ENCODE measurements at places on chromosomes 4 and X.

DNA sequence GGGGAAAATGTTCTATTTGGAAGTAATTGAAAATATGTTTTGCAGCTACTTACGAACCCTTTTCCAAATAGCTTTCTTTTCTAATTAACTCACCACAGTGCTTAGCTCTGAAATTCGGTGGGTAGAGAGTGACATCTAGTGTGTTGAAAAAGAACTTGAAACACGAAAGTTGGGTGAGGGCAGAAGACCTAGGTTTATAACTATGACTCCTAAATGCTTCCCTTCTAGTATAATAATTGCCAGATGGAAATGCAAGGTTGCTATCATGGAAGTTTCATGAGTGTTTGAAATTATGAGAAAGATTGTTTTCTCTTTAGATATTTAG lies 77.3 kb upstream of the NOCT start:
- peak; percentile 46 for DNase-seq

GRCh38 chr4:19158107-19158809 lies 1093.4 kb upstream of the SLIT2 start:
- DNase-seq, result no peak

- no peak for DNase-seq
Observed at GRCh38 chr4:32931475-32931874, 2211.3 kb downstream of the PCDH7 start.

- no peak for DNase-seq
Observed at GRCh38 chrX:153781428-153782047, 697 bp downstream of the SRPK3 start.

DNA sequence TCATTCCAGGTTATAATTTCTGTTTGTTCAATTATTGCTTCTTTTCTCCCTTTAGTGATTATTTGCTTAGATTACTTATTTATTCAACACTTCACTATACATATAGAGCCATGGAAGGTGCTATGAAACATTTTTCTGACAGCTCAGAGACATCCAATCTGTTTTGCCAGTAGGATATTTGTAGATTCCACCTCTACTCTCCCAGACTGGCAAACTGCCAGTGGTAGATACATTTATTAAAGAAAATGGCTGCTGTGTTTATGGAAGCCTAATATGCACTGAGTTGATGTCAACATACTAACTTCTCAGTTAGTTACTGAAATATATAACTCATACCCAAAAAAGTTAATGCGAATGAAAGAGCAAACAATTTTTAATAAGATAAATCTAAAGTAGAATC lies 348.6 kb downstream of the TRAM1L1 start:
- peak; percentile 45 for DNase-seq

GRCh38 chr4:83370640-83370906 lies 35.9 kb upstream of the HPSE start:
- no peak for DNase-seq

DNA sequence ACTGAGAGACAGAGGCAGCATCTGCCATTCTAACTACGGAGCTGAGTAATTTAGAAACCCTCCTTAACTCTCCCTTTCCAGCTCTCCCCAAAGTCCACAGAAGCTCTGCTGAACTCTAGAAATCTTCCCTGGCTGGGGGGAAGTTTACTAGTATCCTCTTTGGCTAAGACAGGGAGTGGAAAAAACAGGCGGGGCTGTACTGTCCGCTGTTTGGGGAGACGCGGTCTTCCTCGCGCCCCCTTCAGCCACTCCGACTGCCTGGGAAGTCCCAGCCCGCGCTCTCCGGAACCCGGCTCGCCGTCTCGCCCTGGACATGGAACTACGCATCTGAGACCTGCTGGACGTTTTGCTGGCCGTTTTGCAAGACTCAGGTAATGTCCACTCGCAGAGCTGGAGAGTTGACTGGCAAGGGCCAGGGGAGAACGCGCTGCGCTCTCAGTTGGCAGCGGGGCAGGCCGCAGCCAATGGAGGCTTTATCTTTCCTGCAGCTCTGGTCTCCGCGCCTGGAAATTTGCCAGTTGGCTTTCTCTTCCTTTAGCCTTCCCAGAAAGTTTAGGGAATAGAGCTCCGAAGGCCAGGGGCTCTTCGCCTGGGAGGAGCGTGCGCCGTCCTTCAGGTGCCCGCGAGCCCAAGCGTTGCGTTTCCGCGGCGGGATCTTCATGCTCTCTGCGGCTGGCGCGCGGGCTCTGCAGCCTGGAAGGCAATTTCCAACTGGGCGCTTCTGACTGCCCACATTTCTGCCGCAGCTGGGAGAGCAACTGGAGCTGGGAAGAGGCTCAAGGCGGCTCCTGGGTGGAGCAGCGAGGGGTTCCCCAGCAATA lies 892 bp downstream of the IL1RAPL2 start:
- DNase-seq, result no peak

DNA sequence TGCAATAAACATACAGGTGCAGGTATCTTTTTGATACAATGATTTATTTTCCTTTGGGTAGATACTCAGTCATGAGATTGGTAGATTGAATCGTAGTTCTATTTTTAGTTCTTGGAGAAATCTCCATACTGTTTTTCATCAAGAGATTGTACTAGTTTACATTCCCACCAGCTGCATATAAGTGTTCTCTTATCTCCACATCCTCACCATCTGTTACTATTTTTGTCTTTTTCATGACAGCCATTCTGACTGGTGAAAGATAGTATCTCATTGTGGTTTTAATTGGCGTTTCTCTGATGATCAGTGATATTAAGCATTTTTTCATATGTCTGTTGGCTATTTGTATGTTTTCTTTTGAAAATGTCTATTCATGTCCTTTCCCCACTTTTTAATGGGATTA lies 202.2 kb downstream of the RAPGEF2 start:
- DNase-seq, result no peak

DNA sequence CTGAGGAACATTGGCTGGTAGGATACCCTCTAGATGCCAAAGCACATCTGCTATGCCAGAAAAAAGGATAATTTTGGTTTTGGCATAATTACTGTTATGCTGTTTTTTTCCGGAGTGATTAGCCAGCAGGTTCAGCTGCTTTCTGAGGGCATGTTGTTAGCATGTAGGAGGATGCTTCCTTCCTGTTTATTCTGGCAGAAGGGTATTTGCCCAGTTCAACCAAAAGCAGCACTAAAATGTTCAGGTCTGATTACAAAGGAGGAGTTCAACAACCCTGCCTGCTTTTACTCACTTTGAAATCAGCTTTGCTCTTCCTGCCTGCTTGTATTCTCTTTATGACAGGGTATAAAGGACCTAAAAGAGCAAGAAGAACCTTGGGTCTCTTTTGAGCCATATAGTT lies 21.9 kb downstream of the ERCC6L start:
- no peak for DNase-seq

GRCh38 chr4:67393699-67394281 lies 151.5 kb downstream of the CENPC start:
- peak; percentile 33 for DNase-seq

DNA sequence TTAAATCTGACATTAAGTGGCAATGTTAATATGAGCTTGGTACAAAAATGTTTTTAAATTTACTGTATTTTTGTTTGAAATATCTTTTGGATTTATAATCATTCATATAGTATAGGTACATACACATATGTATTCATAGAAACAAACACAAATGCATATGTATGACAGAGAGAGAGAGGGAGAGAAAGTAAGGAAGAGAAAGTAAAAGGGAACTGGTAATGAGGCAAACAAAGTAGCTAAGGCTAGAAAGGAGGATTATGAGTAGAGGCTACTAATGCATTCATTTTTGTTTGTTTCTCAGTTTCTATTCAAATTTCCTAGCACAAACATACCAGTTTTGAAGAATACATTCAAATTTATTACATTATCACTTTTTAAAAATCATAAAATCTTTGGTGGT lies 132.4 kb downstream of the GLRA3 start:
- DNase-seq, result no peak

GRCh38 chrX:124594017-124594651 lies 247.8 kb downstream of the SH2D1A start:
- no peak for DNase-seq

DNA sequence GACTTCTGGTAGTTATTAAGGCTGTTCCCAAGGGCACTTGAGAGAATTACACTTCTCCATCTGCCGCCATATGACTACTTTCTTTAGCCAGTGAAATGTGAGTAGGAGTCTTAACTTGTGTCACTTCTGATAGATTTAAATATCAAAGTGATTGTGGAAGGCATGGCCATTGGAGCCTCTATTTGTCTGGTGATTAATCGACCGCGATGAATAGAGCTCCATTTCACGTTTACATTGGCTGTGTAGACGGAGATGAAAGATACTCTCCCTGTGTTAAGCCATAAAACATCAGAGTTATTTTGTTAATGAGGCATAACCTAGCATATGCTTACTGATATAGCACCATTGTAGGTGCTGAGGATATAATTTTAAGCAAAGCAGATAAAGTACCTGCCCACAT lies 852.4 kb downstream of the CCSER1 start:
- no peak for DNase-seq

DNA sequence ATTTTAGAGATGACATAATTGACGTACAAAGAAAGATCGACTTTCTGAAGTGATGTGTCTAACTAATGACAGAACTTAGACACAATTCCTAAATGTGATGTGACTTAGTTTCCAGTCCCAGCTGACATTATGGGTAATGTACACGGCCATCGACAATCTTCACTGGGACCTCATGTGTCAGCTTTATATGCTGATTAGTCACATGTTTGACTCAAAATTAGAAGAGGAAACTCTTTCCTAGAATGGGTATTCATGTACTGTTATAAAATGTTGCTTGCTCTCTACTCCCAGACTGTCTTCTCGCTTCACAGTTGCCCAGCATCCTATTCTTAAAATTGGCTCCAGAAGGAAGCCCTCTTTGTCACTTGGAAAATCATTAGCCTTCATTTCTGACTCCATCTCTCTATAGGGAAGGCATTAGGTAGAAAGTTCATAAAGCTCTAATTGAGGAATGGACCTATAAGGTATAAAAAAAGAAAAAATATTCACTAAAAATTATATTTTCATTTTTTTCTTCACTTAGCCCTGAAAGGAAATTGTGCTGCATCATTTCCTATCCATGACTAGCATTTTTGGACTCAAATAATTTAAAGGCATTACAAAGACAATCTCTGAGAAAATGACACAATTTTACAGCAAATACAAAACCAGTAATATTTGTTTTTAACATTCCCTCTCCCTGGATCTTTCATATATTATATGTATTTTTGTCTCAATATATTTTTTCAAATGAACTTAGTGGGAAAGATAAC lies 554.6 kb downstream of the INPP4B start:
- DNase-seq, result no peak

- DNase-seq, result no peak
Observed at GRCh38 chr4:176193938-176194337, 1.4 kb downstream of the SPATA4 start.

- no peak for DNase-seq
Observed at GRCh38 chr4:24930151-24930550, 17.3 kb upstream of the CCDC149 start.

- no peak for DNase-seq
Observed at GRCh38 chrX:25640276-25640675, 497.9 kb upstream of the MAGEB18 start.

DNA sequence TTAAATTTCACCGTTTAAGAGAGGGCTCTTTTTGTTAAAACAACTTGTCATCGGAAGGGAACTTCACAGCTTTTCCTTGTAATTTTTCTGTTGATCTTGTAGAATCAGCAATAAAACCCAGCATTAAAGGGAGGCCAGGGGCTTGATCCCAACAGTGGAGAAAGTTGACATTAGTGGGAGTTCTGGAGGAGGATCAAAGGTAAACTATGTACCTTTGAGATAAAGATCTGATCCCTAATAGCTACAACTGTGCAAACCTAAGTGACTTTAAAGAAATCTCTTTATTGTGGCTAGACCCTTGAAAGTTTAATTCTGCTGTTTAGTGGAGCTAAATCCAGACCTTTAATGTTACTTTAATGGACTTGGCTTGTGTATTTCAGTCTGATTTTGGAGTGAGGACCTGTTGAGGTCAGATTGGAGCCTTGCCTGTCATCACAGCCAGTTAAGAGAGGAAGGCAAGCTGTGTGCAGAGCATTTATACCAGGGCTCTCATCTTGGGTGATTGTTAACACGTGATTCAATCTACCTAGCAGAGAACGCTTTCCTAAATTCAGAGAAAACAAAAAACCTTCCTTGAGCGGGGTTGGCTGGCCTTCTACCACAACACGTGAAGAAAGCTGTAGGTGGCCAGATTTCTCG lies 1.7 kb downstream of the DOCK11 start:
- no peak for DNase-seq

GRCh38 chrX:12548341-12548740 lies 242.9 kb upstream of the PRPS2 start:
- DNase-seq, result no peak

- DNase-seq, result no peak
Observed at GRCh38 chr4:12260453-12260852, 831.8 kb upstream of the HS3ST1 start.

- no peak for DNase-seq
Observed at GRCh38 chr4:3201718-3202702, 46.9 kb upstream of the MSANTD1 start.

DNA sequence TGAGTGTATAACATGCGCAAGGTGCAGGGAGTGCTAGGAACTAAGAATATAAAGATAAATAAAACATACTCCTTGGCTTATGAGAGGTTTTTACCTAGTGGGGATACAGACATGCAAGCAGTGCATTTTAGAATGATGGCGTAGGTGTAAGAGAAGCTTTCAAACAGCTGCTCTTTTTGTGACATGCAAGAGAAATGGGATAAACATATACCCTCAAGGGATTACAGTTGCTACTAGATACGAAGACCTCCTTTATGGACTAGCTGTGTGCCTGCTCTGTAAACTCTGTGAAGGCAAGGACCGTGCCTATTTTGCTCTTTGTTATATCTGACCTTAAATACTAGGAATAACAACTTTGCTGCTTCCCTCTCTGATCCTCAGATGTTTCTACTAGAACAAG lies 39.0 kb upstream of the SLITRK4 start:
- no peak for DNase-seq

DNA sequence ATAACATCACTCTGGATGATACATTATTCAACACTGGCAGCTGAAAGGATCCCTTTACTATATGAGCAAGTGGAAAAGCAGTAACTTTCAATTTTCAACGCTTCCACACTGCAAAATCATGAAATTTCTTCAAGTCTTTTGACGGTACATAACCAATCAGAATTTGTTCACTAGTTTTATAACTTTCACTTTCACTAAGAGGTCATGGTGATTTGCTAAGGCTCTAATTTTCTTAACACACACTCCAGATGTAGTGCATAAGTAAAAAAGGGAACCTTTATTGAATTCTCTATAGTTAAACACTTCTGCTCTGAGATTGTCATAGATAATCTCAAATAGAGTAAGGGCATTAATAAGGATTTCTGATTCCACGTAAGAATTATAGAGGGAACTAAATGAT lies 4.1 kb downstream of the ARMCX2 start:
- DNase-seq, result no peak

- DNase-seq, result no peak
Observed at GRCh38 chr4:110540581-110540980, 64.6 kb downstream of the ENPEP start.

GRCh38 chr4:78477276-78477675 lies 74.3 kb upstream of the ANXA3 start:
- no peak for DNase-seq

- no peak for DNase-seq
Observed at GRCh38 chr4:94813221-94813620, 55.5 kb downstream of the BMPR1B start.

DNA sequence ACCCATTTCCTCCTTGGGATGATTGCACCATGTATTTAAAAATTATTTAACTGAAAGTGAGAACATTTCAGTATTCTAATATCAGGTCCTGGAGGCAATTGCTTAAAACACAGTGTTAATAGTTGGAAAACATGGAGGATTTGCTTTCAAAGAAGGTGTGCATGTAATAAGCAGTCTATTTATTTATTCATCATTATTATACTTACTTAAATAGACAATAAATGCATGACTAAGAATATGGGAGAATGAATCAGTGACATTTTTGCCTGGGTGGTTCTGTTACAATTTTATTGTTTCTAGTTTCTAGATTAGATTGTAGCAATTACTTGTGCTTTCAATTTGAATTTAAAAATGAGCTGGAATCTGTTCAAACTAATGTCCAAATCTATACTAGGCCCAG lies 145.5 kb downstream of the AREG start:
- DNase-seq, result no peak

All from cerebellar cortex (tissue), 1 donor.